CD4-positive, CD25-positive, alpha-beta regulatory T cell (primary cell): ENCODE measurements at places on chromosomes 11 and 22. TPM values are rescaled to one million over a fixed set of nuclear protein-coding genes. Genes with fewer than 3 reads are reported as not detected.

The PGA3 gene
- total RNA-seq, result not detected

The OR4X1 gene
- total RNA-seq, result not detected

The GRM5 gene
- total RNA-seq, result not detected

The HOATZ gene
- not detected for total RNA-seq

The SCO2 gene
- total RNA-seq, result 14.6 TPM

The MS4A15 gene
- not detected for total RNA-seq

The H19 gene
- 0.25 TPM for total RNA-seq

The CASP4 gene
- 116 TPM for total RNA-seq

The SLC22A8 gene
- not detected for total RNA-seq

The TPBGL gene
- total RNA-seq, result 0.12 TPM

DNA sequence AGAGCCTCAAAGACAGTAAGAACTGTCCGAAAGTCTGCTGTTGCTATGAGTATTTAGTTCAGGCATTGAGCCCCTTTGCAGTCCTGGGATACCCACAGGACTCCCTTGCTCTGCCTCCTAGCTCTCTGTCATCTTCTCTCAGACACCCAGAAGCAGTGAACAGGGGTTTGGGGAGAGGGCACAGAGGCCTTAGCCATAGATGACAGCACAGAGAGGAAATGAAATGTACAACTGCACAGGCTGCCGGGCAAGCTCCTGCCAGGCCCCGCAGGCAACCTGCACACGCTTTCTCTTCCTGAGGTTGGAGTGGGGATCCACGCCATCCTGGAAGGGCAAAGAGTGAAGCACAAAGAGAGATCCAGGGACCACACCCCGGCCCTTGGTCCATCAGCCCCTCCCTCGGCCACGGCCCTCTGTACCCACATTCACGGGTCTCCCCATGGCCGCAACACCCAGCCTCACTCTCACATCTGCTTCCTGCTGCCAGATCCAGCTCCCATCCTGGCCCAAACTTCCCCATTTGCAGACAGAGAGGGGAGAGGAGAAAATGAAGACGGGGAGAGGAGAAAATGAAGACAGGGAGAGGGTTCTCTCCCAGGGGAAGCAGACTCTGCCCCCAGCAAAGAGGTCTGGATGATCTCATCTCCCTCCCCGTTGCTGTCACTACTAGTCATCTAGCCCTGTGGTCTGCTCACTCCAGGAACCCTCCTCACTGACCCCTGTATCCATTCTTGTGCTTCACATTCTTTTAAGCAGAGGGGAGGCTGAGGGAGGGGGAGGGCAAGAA, 40.7 kb downstream of the CD6 start:
- no peaks in the 10 kb centered on the region for H3K27me3 ChIP-seq
- H3K36me3 ChIP-seq, result peaks cover 82% of the 10 kb centered on the region
- no peak overlapping the region for H3K4me3 ChIP-seq

- no peaks in the 10 kb centered on the region for H3K27me3 ChIP-seq
- H3K36me3 ChIP-seq, result no peaks in the 10 kb centered on the region
- no peak overlapping the region for H3K4me3 ChIP-seq
- DNase-seq, result no peak
These were observed 49.3 kb upstream of the FLI1 start for GRCh38 chr11:128644576-128644975.

GRCh38 chr11:33652930-33653329, 47.7 kb downstream of the C11orf91 start:
- H3K36me3 ChIP-seq, result no peaks in the 10 kb centered on the region
- no peak for DNase-seq
- H3K27me3 ChIP-seq, result no peaks in the 10 kb centered on the region
- H3K4me1 ChIP-seq, result no peaks in the 10 kb centered on the region

GRCh38 chr11:34208266-34209135, 103.1 kb downstream of the NAT10 start:
- H3K27ac ChIP-seq, result no peak overlapping the region
- no peaks in the 10 kb centered on the region for H3K4me1 ChIP-seq
- no peaks in the 10 kb centered on the region for H3K27me3 ChIP-seq
- no peak overlapping the region for H3K4me3 ChIP-seq

GRCh38 chr11:8219257-8220021, 44.2 kb downstream of the LMO1 start:
- H3K4me3 ChIP-seq, result no peak overlapping the region
- H3K27ac ChIP-seq, result no peak overlapping the region
- H3K36me3 ChIP-seq, result no peaks in the 10 kb centered on the region
- H3K27me3 ChIP-seq, result no peaks in the 10 kb centered on the region
- H3K4me1 ChIP-seq, result no peaks in the 10 kb centered on the region

DNA sequence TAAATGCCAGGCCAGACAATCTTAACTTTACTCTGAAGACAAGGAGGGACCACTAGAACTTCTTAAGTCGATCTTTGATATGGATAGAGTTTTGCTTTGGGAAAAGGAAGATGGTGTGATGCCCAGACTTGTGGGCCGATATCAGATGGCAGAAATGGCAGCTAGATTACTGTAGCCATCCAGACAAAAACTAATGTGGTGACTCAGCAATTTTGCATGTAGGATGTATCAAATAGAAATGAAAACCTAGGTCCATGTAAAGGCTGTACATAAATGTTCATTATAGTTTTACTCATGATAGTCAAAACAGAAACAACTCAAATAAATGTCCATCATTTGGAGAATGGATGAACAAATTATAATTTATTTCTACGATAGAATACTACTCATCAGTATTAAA, 121.5 kb downstream of the APIP start:
- peaks cover 7% of the 10 kb centered on the region for H3K27me3 ChIP-seq
- no peaks in the 10 kb centered on the region for H3K36me3 ChIP-seq
- H3K4me3 ChIP-seq, result no peak overlapping the region
- no peaks in the 10 kb centered on the region for H3K4me1 ChIP-seq

DNA sequence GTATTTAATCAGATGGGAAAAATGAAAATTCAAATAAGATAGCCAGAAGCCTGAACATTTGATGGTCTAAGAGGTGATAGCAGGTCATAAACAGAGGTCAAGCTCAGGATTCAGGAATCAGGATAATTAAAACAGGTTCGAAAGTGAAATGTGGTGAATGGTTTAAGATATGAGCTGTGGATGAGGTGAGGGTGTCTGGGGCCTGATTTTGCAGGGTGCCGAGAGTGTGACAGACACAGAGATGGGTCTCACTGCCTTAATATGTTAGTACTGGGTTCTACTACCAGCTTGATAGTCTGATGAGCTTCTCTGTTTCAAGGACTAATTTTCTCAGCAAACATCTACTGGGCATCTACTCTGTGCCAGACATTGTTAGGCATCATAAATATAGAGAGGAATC, 19.9 kb upstream of the EMSY start:
- no peak overlapping the region for H3K27ac ChIP-seq
- H3K4me1 ChIP-seq, result peaks cover 7% of the 10 kb centered on the region
- DNase-seq, result no peak
- no peaks in the 10 kb centered on the region for H3K36me3 ChIP-seq

GRCh38 chr11:64757549-64758329, 2.0 kb downstream of the PYGM start:
- DNase-seq, result no peak
- peaks cover 42% of the 10 kb centered on the region for H3K4me1 ChIP-seq
- peaks cover 6% of the 10 kb centered on the region for H3K36me3 ChIP-seq
- no peak overlapping the region for H3K4me3 ChIP-seq
- H3K27me3 ChIP-seq, result no peaks in the 10 kb centered on the region

DNA sequence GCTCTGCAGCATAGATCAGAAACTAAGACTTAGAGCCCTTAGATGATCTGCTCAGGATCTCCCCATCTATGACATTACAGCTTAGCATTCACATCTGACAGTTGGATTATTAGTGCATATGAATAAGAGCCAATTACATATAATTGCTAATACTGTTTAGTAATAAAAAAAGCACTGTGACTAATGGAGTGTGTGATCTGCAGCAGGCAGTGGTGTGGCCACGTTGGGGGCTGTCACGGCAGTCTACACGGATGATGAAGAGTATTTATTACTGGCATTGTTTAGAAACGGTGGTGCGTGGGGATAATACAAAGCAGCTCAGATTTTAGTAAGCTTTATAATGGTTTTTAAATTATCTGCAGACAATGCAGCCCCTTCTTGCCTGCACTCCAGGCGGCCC, 93.5 kb upstream of the TIMP3 start:
- no peaks in the 10 kb centered on the region for H3K36me3 ChIP-seq
- no peak for DNase-seq
- H3K4me1 ChIP-seq, result no peaks in the 10 kb centered on the region
- H3K4me3 ChIP-seq, result no peak overlapping the region

- H3K36me3 ChIP-seq, result no peaks in the 10 kb centered on the region
- no peak for DNase-seq
These were observed 31.0 kb downstream of the FZD4 start for GRCh38 chr11:86923999-86924766.

DNA sequence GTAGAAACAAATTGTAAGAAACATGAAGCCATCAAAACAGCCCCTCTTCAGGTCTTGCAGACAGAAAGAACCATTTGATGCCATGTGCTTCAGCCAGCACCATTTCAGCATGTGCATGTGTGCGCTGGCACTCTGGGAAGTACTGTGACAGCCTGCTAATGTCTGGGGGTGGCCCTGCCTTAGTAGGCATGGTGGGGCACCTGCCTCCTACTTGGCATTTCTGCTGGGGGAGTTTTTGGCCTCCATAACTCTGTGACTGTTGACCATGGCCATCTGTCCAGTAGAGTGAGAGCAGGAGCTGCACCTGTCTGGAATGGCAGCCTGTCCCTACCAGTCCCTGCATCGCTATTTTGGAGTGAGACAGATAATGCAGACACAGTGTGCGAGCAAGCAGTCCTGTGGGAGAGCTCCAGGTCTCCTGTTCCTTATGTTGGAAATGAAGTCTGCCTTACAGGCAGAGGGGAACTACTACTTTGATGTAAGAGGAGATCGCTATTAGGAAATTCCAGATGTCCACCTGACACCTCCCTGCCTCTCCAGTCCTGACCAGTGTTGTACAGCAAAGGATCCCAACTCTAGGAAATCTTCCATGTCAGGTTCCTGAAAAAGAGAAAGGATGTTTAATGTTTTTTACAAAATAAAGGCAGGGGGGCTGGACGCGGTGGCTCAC, 102.5 kb downstream of the ATXN10 start:
- peaks cover 7% of the 10 kb centered on the region for H3K36me3 ChIP-seq
- no peak for DNase-seq
- no peak overlapping the region for H3K27ac ChIP-seq
- H3K4me1 ChIP-seq, result no peaks in the 10 kb centered on the region
- no peaks in the 10 kb centered on the region for H3K27me3 ChIP-seq
- no peak overlapping the region for H3K4me3 ChIP-seq

DNA sequence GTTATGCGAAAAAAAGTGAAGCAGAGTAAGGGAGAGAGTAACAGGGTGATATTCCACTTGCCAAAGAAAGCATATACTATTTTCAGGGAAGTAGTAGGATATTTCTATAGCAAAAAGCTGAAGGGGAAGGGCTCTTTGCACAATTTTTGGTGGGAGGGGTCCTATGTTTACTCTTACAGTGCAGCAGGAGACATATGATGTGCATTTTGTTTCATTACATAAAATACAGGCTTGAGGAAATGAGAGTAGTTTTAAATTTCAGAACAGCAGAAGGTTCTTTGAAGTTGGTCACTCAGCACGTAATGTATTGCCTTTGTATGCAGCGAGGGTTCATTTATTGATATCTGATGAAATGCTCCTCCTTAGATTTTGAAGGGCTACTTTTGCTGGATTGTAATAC, 3.1 kb upstream of the PIK3IP1 start:
- H3K27ac ChIP-seq, result peak overlapping the region; percentile 99
- DNase-seq, result peak; percentile 44
- H3K36me3 ChIP-seq, result peaks cover 4% of the 10 kb centered on the region
- no peaks in the 10 kb centered on the region for H3K27me3 ChIP-seq
- H3K4me3 ChIP-seq, result peak overlapping the region; percentile 86

DNA sequence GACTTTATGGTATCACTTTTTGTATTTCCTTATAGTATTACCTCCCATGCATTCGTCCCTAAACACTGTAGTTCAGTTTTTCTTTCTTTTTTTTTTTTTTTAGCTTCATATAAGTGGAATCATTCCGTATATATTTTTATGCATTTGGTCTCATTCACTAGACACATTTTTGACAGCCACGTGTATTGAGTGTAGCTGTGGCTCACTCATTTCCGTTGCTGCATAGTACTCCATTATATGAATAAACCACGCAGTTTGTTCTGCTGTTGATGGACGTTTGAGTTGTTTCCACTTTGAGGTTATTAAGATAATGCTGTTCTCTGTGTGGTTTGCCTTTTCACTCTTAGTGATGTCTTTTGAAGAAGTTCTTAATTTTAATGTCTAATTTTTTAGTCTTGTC, 8.4 kb downstream of the APLP2 start:
- no peak overlapping the region for H3K27ac ChIP-seq
- H3K27me3 ChIP-seq, result no peaks in the 10 kb centered on the region
- H3K36me3 ChIP-seq, result no peaks in the 10 kb centered on the region
- no peaks in the 10 kb centered on the region for H3K4me1 ChIP-seq

DNA sequence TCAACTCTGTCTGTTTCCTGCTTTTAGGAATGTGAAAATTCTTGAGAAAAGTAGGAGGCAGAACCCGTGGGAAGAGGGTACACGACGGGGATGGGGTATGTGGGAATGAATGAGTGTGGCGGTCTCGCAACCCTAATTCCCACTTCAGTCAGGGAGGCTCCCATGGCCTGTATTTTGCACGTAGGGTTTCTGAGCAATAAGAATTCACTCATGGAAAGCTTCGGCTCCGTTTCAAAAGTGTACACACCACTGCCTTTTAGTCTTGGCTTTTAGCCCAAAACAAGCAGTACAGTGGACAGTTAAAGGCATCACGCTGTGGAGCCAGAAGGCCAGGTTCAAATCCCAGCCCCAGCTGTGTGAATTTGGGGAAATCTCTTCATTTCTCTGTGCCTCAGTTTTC, 116.7 kb downstream of the MN1 start:
- H3K27me3 ChIP-seq, result no peaks in the 10 kb centered on the region
- no peak overlapping the region for H3K27ac ChIP-seq
- H3K4me3 ChIP-seq, result no peak overlapping the region

- no peaks in the 10 kb centered on the region for H3K27me3 ChIP-seq
- peaks cover 21% of the 10 kb centered on the region for H3K4me1 ChIP-seq
- DNase-seq, result no peak
These were observed 25.4 kb downstream of the TPBGL start for GRCh38 chr11:75265851-75266531.

GRCh38 chr11:38456371-38456770, 1858.3 kb upstream of the RAG2 start:
- no peaks in the 10 kb centered on the region for H3K36me3 ChIP-seq
- no peaks in the 10 kb centered on the region for H3K4me1 ChIP-seq
- DNase-seq, result no peak
- H3K27ac ChIP-seq, result no peak overlapping the region
- no peak overlapping the region for H3K4me3 ChIP-seq

DNA sequence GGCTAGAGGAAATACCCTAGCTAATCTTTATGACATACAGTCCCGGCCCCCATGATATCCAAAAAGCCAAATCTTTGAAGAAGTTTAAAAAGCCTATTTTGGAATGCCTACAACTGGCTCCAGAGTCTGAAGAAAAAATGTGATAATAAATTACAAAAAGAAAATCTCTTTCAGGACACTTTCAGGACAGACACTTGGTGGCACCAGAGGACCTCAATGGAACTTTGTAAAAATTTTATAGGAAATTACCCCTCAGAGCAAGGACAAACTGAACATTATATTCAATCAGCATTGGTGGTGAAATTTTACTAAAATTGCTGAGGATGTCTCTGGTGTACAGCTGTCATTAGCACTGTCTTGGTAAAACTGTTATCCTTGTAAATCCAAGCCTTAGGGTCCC, 81.0 kb downstream of the CCDC73 start:
- H3K4me1 ChIP-seq, result no peaks in the 10 kb centered on the region
- H3K36me3 ChIP-seq, result no peaks in the 10 kb centered on the region
- DNase-seq, result no peak
- no peak overlapping the region for H3K4me3 ChIP-seq

GRCh38 chr11:27291302-27291889, 71.6 kb downstream of the CCDC34 start:
- H3K4me1 ChIP-seq, result no peaks in the 10 kb centered on the region
- no peaks in the 10 kb centered on the region for H3K36me3 ChIP-seq
- no peak overlapping the region for H3K4me3 ChIP-seq
- no peak overlapping the region for H3K27ac ChIP-seq
- H3K27me3 ChIP-seq, result peaks cover 2% of the 10 kb centered on the region
- DNase-seq, result no peak
